AG20443 (cell line): ENCODE measurements at places on chromosomes 2 and 18.

DNA sequence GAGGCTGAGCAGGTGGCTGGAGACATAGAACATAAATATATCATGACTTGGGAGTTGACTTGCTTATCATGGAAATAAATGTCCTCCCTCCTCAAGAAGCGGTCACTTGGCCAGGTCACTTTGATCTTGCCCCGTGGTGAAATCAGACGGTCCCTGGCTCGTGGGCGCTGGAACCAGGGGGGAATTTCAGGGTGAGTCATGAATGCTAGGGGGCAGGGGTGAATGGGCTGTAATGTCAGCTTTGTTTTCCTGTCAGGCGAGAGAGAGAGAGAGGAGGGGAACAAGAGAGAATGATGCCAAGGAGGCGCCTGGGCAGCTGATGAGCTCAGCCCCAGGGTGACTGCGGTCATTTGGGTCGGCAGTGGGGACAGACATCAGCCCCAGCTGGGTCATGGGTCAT lies 47.7 kb downstream of the RRM2 start:
- no peak for DNase-seq

GRCh38 chr2:106011380-106011779 lies 182.7 kb downstream of the UXS1 start:
- no peak for DNase-seq

- peak; percentile 26 for DNase-seq
Observed at GRCh38 chr2:199977984-199978415, 22.6 kb downstream of the MAIP1 start.

DNA sequence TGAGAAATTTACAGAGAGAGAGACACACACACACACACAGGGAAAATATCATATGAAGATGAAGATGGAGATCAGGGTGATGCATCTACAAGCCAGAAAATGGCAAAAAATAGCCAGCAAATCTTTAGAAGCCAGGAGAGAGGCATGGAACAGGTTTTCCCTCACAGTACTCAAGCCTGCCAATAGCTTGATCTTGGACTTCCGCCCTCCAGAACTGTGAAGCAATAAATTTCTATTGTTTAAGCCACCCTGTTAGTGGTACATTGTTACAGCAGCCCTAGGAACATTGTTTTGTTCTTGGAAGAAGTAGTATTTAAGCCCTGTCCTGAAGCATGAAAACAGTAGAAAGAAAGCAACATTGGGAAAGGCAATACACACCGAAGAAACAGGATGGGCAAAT lies 292.0 kb upstream of the LRP1B start:
- DNase-seq: no peak

- DNase-seq: no peak
Observed at GRCh38 chr18:55219823-55220222, 260.6 kb upstream of the CCDC68 start.

DNA sequence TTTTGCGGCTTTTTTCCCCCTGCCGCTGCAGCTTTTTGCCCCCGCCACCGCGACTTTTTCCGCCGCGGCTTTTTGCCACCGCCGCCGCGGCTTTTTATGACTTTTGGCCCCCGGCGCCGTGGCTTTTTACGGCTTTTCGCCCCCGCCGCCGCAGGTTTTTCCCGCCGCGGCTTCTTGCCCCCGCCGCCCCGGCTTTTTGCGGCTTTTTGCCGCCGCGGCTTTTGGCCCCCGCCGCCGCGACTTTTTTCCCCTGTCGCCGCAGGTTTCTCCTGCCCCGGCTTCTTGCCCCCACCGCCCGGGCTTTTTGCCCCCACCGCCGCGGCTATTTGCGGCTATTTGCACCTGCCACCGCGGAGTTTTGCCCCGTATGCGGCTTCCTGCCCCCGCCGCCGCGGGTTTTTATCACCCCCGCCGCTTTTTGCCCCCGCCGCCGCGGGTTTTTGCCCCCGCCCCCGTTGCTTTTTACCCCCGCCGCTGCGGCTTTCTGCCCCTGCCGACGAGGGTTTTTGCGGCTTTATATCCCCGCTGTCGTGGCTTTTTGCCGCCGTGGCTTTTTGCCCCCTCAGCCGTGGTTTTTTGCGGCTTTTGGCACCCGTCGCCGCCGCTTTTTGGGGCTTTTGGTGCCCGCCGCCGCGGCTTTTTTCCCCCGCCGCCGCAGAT lies 2750.9 kb downstream of the RPIA start:
- no peak for DNase-seq

GRCh38 chr2:166335284-166335683 lies 40.5 kb downstream of the SCN9A start:
- DNase-seq: no peak

GRCh38 chr2:192469612-192470011 lies 274.9 kb upstream of the TMEFF2 start:
- DNase-seq: no peak

GRCh38 chr2:168545439-168546082 lies 89.5 kb downstream of the CERS6 start:
- DNase-seq: peak; percentile 86

DNA sequence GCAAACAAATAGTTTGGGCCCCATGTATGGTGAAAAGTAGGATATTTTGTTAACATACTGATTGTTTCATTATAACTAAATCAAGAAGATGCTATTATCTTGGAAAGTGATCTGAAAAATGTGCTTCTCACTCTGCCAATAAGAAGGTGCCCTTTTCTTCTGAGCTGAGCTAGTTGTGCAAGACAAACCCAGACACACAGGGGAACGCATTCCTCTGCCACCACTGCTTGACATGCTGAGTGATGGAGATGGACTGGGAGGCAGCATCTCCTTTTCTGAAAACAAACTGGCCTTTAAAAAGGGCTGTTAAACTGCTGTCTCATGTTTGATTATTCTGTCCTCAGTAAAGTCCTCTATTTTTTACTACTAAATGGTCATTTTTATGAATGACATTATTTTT lies 1989.9 kb upstream of the CELF4 start:
- DNase-seq: no peak
